ENCODE measurements at places on chromosomes 1 and 21.

DNA sequence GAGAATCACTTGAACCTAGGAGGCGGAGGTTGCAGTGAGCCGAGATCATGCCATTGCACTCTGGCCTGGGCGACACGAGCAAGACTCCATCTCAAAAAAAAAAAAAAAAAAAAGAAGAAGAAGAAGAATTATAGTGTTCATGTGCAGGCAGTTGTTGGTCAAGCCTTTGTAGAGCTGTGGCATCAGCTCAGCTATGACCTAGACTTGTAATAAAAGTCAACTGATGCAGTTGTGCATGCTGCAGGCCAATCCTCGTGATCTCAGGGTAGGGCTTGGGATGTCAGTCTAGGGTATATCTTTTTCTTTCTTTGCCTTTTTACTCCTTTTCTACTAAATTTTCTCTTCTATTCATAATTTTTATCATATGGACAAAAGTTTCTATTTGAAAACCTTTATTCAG lies 76.2 kb downstream of the C1orf21 start:
- DNase-seq: no peak

GRCh38 chr1:212162635-212163034 lies 122.6 kb upstream of the PPP2R5A start:
- DNase-seq: peak; percentile 38

DNA sequence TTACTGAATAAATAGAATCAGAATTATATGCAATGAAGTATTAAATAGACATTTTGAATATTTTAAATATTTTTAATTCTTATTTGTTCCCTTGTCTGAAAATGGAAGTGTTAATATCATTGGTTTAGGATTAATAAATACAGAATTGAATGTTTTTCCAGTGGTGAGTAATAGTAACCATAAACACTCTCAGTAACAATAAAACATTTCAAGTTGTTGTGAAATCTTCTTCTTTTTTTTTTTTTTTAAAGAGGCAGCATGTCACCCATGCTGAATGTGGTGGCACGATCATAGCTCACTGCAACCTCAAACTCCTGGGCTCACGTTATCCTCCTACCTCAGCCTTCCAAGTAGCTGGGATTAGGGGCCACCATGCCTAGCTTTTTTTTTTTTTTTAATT lies 86.2 kb upstream of the ZBTB18 start:
- no peak for DNase-seq

DNA sequence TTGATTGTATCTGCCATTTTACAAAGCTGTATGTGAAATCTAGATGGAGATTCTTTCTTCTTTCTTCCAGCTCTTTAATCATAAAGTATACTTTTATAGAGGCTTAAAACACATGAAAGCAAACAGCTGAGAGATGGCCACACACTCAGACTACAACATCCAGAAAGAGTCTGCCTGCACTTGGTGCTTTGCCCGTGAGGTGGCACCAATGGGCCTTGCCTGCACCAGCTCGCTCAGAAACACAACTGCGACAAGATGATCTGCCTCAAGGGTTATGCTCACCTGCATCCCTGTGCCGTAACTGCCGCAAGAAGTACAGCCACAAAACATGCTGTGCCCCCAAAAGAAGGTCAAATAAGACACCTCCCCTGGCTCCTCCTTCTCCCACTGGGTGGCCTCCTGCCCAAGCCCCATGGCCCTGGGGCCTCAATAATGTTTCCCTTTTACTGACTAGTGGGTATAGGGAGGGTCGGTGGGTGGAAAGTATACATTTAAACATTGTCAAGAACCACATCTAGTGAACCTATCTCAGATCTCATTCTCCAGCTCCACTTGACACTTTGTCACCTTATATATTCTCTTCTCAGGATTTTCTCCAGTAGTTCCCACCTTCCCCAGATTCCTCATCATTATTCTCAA lies 66.7 kb upstream of the ANGPTL3 start:
- DNase-seq: peak; percentile 5

GRCh38 chr21:26761174-26761915 lies 83.9 kb downstream of the ADAMTS1 start:
- no peak for DNase-seq

DNA sequence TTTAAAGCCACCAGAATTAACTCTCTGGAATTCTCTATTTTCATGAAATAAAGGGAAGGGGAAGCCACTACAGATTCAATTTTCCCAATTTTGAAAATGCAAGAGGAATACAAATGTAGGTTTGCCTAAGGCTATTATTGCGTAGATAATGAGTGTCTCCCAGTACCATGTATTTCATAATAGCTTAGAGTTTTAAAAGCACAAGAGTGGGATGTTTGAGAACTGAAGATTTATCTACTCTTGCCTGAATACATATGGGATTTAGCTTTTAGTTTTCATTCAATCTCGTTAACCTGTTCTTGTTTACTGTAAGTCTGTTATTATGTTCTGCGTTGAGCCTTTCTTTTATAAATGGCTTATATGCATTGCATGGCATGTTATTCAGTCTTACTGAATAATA lies 795.1 kb downstream of the BRINP3 start:
- no peak for DNase-seq

DNA sequence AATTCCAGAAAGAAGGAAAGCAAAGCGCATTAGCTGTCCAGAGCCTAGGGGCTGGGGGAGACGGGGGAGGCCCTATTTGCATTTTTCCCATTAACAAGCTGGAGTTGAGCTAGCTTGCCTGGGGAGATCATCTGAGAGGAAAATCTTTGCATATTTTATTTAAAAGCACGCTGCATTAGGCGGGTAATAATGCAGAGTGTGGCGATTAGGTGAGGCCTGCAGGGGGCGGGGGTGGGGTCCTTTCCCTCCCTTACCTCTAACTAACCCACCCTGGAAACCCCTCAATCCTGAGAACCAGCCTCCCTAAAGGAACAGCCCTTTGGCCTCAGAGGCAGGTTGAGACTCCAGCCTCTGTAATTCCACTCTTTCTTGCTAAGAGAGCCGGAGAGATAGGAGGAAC lies 16.2 kb downstream of the C1orf216 start:
- no peak for DNase-seq

DNA sequence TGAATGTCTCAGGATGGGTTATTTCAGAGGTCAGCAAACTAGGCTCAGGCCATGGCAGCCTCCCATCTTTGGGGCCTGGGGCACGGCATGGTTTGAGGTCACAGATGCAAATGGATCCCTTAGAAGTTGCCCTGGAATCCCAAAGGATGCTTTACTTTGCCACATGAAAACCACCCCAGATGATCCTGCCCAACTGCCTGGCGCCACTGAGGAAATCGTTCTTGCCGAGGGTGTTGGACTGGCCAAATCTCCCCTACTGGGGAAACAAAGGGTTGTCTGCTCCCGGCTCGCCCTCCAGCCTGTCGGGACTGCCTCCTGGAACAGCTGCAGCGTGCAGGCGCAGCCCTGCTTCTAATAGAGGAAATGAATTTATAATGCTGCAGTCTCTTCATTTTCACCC lies 173.0 kb upstream of the LMO4 start:
- no peak for DNase-seq

- DNase-seq: no peak
Measured at GRCh38 chr1:201945863-201946223, 505 bp downstream of the LMOD1 start.

All from activated CD4-positive, alpha-beta T cell treated with anti-CD3 and anti-CD28 coated beads, Interleukin-10, Interleukin-2, amounts not matched to agents 100 ng/mL and 50 ng/mL, durations not matched to agents 16 hours and 8 hours (primary cell).